ENCODE measurements at places on chromosomes 6 and 20.

GRCh38 chr20:17077030-17077429 is 149.8 kb upstream of the PCSK2 start:
- H3K4me3 ChIP-seq: no peak overlapping the region
- DNase-seq: no peak
- no peaks in the 10 kb centered on the region for H3K36me3 ChIP-seq
- no peaks in the 10 kb centered on the region for H3K4me1 ChIP-seq

GRCh38 chr6:36642913-36643817 is 35.3 kb upstream of the CDKN1A start:
- H3K27ac ChIP-seq: no peak overlapping the region
- peaks cover 21% of the 10 kb centered on the region for H3K4me1 ChIP-seq
- H3K27me3 ChIP-seq: no peaks in the 10 kb centered on the region

- peaks cover 13% of the 10 kb centered on the region for H3K4me1 ChIP-seq
- no peak for DNase-seq
- no peak overlapping the region for H3K4me3 ChIP-seq
- no peak overlapping the region for H3K27ac ChIP-seq
- no peaks in the 10 kb centered on the region for H3K27me3 ChIP-seq
These were observed 194.6 kb upstream of the SNX9 start for GRCh38 chr6:157628463-157628862.

GRCh38 chr20:20744170-20744725 is 31.8 kb upstream of the RALGAPA2 start:
- no peaks in the 10 kb centered on the region for H3K36me3 ChIP-seq
- H3K27me3 ChIP-seq: peaks cover 21% of the 10 kb centered on the region
- DNase-seq: no peak
- no peak overlapping the region for H3K4me3 ChIP-seq
- H3K4me1 ChIP-seq: no peaks in the 10 kb centered on the region

DNA sequence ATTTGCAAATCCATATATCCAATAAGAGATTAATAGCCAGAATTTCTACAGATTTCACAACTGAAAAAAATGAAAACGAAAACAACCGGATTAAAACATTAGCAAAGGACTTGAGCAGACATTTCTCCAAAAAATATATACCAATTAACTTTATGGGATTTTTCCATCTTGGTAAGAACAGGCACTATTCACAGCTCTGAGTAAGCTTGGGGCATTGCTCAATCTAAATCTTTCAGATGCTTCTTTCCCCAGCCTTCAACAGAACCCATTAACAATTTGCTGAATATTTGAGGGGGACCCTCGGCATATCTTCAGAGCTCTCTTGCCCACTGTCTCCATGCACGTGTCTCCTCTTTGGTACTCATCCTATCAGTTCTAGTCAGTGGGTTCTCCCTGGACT is 111.7 kb upstream of the CD93 start:
- H3K27ac ChIP-seq: no peak overlapping the region
- peaks cover 49% of the 10 kb centered on the region for H3K27me3 ChIP-seq
- no peaks in the 10 kb centered on the region for H3K36me3 ChIP-seq
- H3K4me3 ChIP-seq: no peak overlapping the region
- DNase-seq: no peak

DNA sequence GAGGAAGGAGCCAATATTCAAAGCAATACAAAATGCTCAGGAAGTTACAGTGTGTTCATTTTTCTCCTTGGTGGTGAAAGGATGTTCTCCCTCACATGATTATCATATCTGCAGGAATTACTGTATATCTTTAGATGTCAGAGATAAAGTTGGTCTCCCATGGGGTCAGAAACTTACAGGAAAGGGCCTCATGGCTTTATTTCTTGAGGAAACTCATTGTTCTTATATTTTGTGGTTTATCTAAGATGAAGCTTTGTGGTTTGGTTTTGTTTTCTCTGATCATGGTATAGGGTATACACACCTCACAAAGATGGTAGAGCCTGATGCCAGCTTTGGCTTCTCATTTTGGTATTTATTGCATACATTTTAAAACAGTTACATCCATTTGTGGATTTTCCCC is 100.5 kb upstream of the STXBP5 start:
- H3K27me3 ChIP-seq: no peaks in the 10 kb centered on the region
- peaks cover 27% of the 10 kb centered on the region for H3K4me1 ChIP-seq
- no peaks in the 10 kb centered on the region for H3K36me3 ChIP-seq
- H3K27ac ChIP-seq: no peak overlapping the region
- H3K4me3 ChIP-seq: no peak overlapping the region

GRCh38 chr6:21596145-21596948 is 2.8 kb downstream of the SOX4 start:
- H3K36me3 ChIP-seq: peaks cover 48% of the 10 kb centered on the region
- peak overlapping the region; percentile 98 for H3K27ac ChIP-seq
- DNase-seq: no peak
- peaks cover 23% of the 10 kb centered on the region for H3K4me1 ChIP-seq

DNA sequence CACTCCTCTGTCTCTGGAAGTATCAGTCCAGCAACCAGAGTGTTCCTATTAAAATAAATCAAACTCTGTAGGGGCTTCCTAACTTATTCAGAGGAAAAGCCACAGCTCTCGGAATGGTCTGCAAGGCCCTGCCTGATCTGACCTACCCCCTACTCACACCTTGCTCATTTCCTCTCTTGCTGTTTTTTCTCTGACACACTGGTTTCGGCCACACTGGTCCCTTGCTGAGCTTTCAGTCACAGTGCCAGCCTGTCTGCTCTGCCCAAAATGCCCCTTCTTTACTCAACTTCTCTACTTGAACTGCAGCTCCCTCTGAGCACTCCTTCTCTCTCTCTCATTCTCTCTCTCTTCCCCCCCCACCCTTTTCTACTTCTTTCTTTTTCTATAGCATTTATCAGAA is 430.2 kb downstream of the UTRN start:
- H3K4me1 ChIP-seq: peaks cover 23% of the 10 kb centered on the region
- H3K27me3 ChIP-seq: no peaks in the 10 kb centered on the region
- H3K4me3 ChIP-seq: no peak overlapping the region

- H3K4me1 ChIP-seq: peaks cover 79% of the 10 kb centered on the region
- no peak for DNase-seq
- H3K27ac ChIP-seq: peak overlapping the region; percentile 97
- H3K27me3 ChIP-seq: no peaks in the 10 kb centered on the region
- no peak overlapping the region for H3K4me3 ChIP-seq
These were observed 7.3 kb upstream of the TGM2 start for GRCh38 chr20:38172408-38172807.

GRCh38 chr6:142735204-142735603 is 209.8 kb downstream of the HIVEP2 start:
- no peak for DNase-seq
- no peak overlapping the region for H3K27ac ChIP-seq
- H3K4me1 ChIP-seq: peaks cover 3% of the 10 kb centered on the region
- H3K36me3 ChIP-seq: no peaks in the 10 kb centered on the region
- H3K4me3 ChIP-seq: no peak overlapping the region

DNA sequence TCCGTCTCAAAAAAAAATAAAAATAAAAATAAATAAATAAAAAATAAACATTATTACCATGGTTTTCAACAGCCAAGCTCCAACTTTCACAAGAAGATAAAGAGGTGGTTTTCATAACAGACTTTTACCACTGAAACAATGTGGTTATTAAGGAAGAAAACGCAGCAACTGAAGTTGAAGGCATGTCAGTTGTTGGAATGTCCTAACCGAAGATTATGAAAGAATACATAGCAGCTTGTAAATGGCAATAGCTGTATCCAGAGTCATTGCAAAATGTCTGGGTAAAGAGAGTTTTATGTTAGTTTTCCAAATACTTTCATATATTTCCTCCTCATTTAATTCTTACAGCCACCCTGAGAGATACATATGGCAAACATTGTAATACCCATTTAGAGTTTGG is 161.6 kb upstream of the MARCKS start:
- H3K27me3 ChIP-seq: no peaks in the 10 kb centered on the region
- DNase-seq: no peak
- H3K27ac ChIP-seq: no peak overlapping the region
- H3K36me3 ChIP-seq: no peaks in the 10 kb centered on the region

GRCh38 chr6:105587349-105588122 is 184.7 kb upstream of the PREP start:
- peak overlapping the region; percentile 67 for H3K27ac ChIP-seq
- DNase-seq: no peak
- H3K4me1 ChIP-seq: peaks cover 26% of the 10 kb centered on the region
- no peaks in the 10 kb centered on the region for H3K36me3 ChIP-seq
- H3K27me3 ChIP-seq: no peaks in the 10 kb centered on the region

Data from osteocyte (in vitro differentiated cells).